ENCODE measurements at places on chromosomes 6 and 20.

DNA sequence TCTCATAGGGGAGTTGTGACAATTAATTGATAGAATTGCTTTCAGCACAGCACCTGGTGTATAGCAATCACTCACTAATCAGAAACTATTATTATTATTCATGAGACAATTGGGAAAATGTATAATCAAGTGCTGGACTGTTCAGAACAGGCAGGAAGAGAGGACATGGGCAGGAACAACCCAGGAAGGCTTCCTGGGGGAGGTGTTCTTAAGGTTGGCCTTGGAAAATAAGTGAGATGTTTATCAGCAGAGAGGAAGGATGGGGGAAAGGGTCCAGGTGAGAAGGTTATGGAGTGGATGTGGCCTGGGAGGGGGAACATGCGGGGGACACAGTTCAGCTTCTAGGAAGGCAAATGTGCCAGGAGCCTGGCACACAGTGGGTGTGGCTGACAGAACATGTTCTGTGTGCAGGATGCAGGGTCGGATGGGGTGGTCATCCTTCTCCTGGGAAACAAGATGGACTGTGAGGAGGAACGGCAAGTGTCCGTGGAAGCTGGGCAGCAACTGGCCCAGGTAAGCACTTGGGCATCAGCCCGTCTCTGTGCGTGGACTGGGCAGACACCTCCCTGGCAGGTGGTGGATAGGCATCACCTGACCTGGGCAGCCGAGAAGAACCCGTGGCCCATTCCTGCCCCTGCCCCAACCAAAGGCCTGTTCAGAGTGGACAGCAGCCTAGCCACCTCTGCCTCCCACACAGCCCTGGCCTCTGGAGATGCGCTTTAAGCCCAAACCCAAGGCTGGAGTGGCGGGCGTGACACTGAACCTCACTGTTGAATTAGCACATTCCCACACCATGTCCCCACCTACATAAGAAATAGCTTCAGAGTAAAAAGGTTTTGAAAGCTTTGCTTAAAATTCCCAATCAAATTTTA is 30.9 kb downstream of the RAB44 start:
- DNase-seq = no peak

GRCh38 chr6:12628327-12628726 is 88.2 kb upstream of the PHACTR1 start:
- no peak for DNase-seq

GRCh38 chr6:121319112-121319553 is 15.1 kb downstream of the TBC1D32 start:
- no peak for DNase-seq

DNA sequence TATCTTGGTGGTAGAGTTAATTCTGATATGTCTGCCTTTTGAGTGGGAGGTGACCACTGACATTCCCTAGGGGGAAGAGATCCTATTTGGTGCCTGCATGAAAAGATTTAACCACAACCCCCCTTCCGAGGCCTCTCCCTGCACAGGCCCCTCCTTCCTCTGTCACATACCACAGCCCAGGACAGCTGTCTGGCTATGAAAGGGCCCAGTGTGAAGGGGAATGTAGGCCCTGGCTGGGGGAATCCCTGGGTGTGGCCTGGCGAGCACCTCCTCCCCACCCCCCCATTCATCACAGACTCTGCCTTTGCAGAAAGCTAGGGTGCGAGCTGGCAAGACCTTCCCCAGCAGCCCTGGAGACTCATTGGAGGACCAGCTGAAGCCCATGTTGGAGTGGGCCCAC is 27.4 kb upstream of the MAPRE1 start:
- DNase-seq = no peak

- no peak for DNase-seq
Observed at GRCh38 chr6:125453516-125453915, 151.7 kb upstream of the HDDC2 start.

DNA sequence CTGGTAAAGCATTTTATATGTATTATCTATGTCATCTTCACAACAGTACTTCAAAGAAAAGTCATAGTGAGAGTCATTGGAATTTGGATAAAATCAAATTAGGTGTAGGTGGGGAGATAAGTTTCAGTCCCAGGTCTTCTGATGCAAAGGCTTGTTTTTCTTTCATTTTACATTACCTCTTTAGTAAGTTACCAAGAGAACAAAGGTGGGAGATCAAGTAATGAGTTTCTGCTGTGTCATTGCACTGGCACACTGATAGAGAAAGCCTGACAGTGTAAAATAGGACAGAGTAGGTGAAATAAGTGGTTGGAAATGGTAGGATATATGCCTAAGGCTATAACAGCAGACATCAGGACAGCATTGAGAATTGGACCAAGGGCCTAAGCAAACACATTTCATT is 250.4 kb downstream of the NKAIN2 start:
- no peak for DNase-seq

DNA sequence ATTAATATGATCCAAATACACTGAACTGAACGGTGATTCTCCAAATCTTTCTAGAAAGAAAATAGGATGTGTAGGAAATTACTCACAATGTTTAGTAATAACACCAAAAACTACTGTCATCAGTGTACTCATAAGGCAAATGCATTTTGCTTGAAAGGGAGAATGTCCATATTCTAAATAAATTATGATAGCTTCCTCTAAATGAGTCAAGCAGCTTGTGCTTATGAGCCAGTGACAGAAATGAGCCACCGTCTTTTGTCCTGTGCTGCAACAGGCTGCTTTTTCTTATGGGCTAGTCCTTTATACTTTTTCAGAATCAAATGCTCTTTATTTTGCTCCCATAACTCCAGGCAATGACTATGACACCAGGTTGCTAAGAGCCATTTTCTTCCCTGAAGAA is 4.5 kb upstream of the ZNF451 start:
- DNase-seq = no peak

GRCh38 chr6:26249707-26249956 is 115.4 kb upstream of the BTN3A2 start:
- no peak for DNase-seq

DNA sequence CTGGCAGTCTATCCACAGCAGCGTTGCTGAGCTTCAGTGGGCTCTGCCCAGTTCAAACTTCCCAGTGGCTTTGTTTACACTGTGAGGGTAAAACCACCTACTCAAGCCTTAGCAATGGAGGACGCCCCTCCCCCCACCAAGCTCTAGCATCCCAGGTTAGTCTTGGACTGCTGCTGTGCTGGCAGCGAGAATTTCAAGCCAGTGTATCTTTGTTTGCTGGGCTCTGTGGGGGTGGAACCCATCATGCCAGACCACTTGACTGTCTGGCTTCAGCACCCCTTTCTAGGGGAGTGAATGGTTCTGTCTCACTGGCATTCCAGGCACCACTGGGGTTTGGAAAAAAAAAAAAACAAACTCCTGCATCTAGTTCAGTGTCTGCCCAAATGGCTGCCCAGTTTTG is 249.7 kb upstream of the SYNCRIP start:
- no peak for DNase-seq

DNA sequence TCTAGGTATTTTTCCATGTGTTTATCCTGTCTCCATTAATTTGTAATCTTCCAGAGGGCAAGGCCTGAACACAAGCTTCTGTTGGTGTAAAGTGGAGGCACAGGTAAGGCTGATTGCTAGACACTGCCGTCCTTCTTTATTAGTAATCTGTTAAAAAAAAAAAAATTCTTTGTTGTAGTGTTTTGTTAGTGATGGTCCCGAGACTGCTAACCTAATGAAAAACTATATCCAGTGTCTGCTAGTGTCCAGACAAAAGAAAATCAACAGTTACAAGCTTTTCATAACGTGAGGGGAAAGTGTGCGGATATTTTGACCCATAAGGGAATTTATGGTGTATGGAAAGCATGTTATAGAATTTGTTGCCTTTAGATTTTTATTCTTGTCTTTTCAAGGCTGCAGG is 4.2 kb upstream of the HIVEP1 start:
- DNase-seq = no peak

Measured in NCI-H1092 (cell line).